ENCODE measurements at places on chromosomes 2 and 18. TPM values are rescaled to one million over a fixed set of nuclear protein-coding genes. Genes with fewer than 3 reads are reported as not detected.

POTEI gene
- not detected for total RNA-seq

TMEFF2 gene
- 0.32 TPM for total RNA-seq

MERTK gene
- total RNA-seq = 36.3 TPM

DNA sequence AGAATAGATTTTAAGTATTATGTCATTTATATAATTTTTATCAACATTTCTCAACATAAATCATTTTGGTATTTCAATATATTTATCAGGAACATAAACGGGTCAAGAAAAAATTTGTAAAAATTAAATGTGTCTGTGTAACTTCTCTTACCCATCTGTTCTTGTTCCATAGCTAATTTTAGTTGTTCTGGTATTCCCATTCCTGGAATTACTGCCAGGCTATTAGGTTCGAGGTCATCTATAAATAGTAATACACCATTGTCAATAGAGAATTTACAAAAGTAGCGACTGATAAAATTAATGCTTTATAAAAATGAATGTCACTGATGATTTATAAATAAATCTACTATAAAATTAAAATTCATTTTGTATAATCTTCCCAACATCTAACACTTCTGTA, 21.5 kb downstream of the SFT2D3 start:
- H3K27me3 ChIP-seq = no peaks in the 10 kb centered on the region
- no peak overlapping the region for H3K27ac ChIP-seq
- DNase-seq = no peak
- peaks cover 6% of the 10 kb centered on the region for H3K36me3 ChIP-seq

GRCh38 chr2:10223471-10223870, 79.2 kb upstream of the HPCAL1 start:
- H3K4me1 ChIP-seq = no peaks in the 10 kb centered on the region
- no peak overlapping the region for H3K4me3 ChIP-seq
- no peaks in the 10 kb centered on the region for H3K27me3 ChIP-seq
- no peak overlapping the region for H3K27ac ChIP-seq
